Uterus (tissue), 4 donors: ENCODE measurements at places on chromosomes 6 and 20. TPM values are rescaled to one million over a fixed set of nuclear protein-coding genes. Genes with fewer than 3 reads are reported as not detected.
A peak's percentile ranks its signal among the peaks of the same experiment; 100 is the strongest.

SRXN1 gene
- total RNA-seq = 22.0 TPM

SRSF12 gene
- 12.7 TPM for total RNA-seq

MOXD1 gene
- 70.2 TPM for total RNA-seq

SLX4IP gene
- total RNA-seq = 0.51 TPM

GRCh38 chr6:151010071-151010470 lies 144.6 kb downstream of the MTHFD1L start:
- no peak for DNase-seq

DNA sequence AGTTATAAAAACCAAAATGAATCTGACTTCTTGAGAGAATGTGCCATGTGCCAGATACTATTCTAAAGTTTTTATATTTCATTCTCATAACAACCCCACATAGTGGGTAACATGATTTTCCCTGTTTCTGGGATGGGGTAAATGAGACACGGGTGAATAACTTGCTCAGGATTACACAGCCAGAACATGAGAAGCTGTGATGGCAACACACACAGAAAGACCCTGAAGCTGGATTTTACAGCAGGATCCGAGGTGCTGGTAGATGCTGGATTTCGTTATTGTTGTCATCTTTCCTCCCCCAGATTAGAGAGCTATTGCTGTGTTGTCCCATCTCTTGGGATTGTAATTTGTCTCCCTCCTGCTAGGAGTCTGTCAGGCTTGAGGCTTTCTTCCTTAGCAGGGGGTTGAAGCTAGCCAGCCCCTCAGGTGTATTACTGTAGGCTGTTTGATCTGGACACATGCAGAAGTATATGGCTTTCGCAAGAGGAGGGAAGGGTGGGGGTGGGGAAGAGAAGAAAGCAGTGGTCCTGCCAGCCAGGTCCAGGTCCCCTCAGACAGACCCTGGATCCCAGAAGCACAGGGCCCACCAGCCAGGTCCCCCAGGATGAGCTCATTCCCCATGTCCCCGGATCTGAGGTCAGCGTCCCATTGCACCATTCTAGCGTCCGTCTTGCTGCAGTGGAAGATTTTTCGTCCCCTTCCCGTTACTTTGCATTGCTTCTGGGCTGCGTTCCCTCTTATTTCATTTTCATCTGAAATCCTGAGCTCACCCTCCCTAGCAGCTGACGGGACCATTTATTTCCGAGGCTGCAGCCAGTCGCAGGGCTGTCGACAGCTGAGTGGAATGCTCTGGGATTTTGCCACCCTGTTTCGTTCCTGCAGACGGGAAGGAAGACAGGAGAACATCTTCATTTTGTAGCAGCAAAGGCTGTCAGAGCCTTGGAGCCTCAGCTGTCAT lies 7.3 kb upstream of the KCNG1 start:
- peak; percentile 58 for DNase-seq

BRPF3 gene
- total RNA-seq = 31.5 TPM

DNA sequence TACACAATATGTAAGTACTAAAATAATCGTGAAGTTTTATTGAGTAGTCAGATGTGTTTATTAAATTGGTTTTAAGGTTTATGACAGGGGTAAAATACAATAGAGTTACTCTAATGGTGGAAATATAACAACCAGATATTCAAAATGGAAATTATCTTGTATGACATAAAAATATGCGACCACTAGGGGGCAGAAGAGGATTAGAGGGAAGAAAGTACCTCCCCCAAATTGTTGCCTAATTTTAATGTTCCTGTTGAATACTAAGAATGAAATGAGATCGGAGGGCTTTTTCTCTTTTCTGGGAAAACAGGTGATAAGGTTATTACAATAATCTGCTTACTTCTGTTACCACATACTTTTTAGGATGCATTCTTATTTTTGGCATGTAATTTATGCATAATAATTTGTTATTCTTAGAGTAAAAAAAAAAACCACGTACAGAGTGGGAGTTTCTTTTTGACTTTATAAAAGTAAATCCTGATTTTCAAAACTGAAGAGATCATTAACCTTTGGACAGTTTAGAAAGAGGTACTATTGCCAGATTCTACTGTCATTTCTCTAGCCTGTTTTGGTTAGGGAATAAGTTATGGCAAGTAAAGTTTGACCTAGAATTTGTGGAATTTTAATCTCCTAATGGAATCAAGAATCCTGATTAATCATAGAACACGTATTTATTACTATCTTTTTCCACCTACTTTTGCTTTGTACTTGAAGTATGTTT lies 159.2 kb downstream of the CD109 start:
- no peak for DNase-seq

- no peak for DNase-seq
Observed at GRCh38 chr6:163828038-163828795, 413.7 kb downstream of the QKI start.

- DNase-seq = no peak
Observed at GRCh38 chr20:57076951-57077350, 189.5 kb downstream of the BMP7 start.

DNA sequence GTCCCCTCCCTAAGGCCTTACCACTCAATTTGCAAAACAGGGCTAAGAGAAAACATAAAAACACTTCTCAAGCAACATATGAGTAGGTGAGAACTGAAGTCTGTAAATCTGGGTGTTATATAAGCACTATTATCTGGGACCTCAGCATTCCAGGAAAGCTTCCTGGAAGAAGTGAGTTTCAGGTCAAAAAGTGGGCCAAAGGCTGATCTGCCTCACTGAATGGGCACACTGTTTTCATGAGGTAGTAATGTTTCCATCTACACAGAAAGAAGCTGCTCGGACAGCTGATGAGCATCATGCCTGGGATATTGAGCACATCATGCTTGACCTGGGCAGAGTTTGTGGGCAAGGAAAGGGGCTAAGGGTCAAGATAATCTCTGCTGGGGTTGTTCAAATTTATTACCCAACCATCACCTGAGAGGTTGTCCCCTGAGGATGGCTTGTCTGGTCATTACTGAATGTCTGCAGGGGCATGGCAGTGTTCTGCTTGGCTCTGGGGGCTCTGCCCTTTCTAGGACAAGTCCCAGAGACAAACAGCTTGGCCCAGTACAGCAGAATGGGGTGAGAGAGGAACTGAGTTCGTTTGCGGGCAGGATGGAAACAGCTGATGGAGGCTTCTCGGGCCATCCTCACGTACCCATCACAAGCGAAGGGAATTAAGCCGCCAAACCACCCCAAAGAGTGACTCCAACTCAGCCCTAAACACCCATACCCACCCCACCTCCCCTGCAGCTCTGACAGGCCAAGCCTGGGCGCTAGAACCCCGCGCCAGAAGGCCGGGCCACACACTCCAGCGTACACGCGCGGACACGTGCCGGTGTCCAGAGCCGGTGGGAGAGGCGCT lies 1.2 kb upstream of the SYNJ2 start:
- DNase-seq = no peak

DNA sequence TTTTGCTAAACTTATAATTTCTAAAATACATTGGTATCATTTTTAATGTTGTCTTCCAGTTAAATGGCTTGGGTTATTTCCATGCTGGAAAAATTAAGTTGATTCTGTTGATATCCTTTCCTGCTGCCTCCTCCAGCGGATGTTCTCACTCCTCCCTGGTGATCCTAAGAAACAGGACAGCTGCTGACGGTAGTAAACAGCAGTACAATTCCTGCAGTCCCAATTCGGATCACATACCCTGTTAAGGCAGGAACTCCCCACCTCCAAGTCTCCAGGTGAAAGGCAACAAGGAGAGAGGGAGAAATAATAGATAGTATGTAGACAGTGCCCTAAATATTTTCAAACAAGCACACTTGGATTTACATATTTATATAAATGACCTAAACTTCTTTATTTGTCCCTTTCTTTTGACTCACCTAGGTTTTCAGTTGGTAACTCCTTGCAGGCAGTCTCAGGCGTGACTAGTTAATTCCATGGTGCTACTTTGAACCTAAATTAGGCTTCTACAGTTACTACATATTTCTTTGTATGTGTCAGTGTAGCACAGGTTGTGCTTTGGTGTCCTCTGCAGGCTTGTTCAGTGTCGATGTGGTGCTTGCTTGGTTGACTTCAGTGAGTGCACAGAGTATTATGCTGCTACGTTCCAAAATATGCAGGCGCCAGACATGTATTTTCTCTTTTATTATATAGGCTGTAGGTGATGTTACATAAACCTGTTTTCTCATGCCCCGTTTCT lies 126.0 kb downstream of the ADGRB3 start:
- DNase-seq = no peak

TFAP2A gene
- total RNA-seq = not detected

DNA sequence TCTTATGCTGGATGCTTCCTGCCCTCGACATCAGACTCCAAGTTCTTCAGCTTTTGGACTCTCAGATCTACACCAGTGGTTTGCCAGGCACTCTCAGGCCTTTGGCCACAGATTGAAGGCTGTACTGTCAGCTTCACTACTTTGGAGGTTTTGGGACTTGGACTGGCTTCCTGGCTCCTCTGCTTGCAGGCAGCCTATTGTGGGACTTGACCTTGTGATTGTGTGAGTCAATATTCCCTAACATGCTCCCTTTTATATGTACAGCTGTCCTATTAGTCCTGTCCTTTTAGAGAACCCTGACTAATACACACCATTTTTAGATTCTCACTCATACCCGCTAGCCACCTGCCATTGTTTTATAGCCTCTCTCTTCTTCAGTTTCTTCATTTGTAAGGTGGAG lies 382.1 kb upstream of the TSHZ2 start:
- DNase-seq = no peak

- no peak for DNase-seq
Observed at GRCh38 chr6:46051962-46052361, 36.3 kb upstream of the CLIC5 start.

DNA sequence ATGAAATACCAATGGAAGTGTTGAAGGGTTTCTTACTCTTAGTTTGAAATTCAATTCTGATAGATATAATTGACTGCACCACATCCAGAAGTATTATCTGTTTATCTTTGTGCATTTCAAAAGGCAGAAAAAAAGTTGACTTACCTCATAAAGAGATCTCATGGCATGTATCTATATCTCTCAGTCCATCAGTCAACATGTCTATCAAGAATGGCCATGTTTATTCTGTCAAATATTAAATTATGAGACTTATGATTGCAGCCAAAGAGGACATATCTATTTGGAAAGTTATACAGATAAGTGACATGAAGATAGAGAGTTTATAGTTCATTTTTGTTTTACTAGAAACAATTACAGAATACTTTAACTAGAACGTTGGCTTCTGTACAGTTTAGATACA lies 277.8 kb downstream of the KHDC1L start:
- no peak for DNase-seq

DNA sequence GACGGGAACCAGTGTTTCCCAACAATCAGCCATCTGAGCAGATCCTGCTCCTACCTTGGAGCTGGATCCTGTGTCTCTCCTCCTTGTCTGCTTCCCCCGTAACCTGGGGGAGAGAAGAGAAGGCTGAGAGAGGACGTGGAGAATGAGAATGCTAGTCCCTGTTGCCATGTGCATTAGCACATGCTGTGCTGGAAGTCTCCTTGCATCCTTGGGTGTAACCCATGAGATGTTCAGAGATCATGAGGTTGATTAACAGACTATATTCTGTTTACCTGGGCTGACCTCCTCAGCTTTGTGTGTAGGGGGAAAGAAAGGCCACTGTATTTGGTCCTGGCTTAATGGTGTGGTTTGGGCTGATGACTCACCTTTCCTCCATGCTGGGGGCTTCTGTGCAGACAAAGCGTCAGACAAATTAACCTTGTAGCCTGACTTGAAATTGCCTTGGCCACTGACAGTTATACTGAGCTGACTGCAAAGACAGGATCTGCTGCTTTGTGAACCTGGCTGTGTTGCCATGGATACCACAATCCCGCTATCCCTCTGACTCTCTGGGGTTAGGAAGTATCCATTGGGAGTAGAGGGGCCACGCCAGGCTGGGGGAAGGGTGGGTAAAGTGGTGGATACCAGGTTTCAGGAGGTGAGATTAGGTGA lies 243.7 kb upstream of the CHD6 start:
- DNase-seq = no peak

DNA sequence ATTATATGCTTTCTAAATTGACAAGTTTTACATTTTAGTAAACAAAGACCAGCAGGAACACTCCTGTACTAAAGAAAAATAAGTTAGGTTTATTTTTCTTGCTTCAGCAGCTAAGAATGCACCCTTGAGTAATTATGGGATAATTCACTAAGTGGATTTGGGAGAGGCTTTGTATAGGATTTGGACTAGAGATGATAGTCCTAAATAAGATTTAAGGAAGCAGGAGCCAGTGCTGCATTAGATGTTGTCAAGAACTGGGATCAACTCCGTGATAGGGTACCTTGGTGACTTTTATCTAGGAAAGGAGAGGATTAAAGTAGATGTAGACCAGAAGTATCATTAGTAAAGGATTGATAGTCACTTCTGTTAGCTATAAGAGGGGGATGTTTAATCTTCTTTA lies 4.1 kb upstream of the C6orf141 start:
- DNase-seq = no peak

RAET1L gene
- total RNA-seq = not detected

- no peak for DNase-seq
Observed at GRCh38 chr6:166766769-166767168, 139.7 kb upstream of the RPS6KA2 start.

TRIM15 gene
- total RNA-seq = not detected

- DNase-seq = no peak
Observed at GRCh38 chr6:47235964-47236760, 73.5 kb downstream of the TNFRSF21 start.

DNA sequence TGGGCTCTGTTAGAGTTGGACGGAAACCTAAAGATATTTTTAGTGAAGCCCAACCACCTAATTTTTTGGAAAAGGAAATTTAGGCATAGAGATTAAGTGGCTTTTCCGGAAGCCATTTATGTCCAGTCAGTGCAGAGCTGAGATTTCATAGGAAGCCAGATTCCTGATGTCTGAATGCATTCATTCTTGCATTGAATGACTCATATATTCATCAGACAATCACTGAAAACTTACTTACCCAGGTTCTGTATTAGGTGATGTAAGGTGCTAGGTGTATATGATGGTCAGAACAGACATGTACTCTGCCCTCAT lies 4.1 kb downstream of the SH3BGRL2 start:
- DNase-seq = no peak

DEF6 gene
- 1.2 TPM for total RNA-seq

- DNase-seq = no peak
Observed at GRCh38 chr20:57772349-57772964, 62.6 kb upstream of the PMEPA1 start.

GRCh38 chr6:22098601-22099031 lies 198.2 kb downstream of the PRL start:
- no peak for DNase-seq

- DNase-seq = no peak
Observed at GRCh38 chr6:169157197-169158148, 96.2 kb downstream of the THBS2 start.

- DNase-seq = no peak
Observed at GRCh38 chr6:167739721-167740475, 86.8 kb upstream of the AFDN start.

- no peak for DNase-seq
Observed at GRCh38 chr6:76420094-76420493, 347.6 kb upstream of the IMPG1 start.

DNA sequence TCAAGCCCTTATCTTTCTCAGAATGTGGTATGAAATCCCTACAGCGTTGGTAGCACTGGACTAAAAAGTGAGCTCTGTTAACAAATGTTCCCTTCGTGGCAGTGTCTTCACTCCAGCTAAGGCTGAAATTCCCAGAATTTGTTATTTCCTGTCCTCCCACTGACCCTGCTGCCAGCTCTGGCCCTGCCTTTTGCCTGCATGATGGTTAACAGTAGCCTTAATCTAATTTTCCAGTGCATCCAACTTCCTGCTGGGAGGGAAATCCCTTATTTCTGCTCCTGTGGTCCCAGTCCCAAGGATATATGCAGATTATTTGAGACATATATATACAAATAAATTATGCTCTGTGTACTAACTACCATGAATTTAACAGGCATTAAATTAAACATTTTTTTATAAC lies 157.2 kb upstream of the CARMIL1 start:
- DNase-seq = peak; percentile 61

PRSS35 gene
- 72.0 TPM for total RNA-seq

GRCh38 chr20:7231303-7231702 lies 463.8 kb downstream of the BMP2 start:
- no peak for DNase-seq

CSNK2A1 gene
- total RNA-seq = 207 TPM
